ENCODE measurements at places on chromosomes 4 and X.

GRCh38 chrX:136616987-136617685 lies 30.8 kb upstream of the CD40LG start:
- no peak for DNase-seq

DNA sequence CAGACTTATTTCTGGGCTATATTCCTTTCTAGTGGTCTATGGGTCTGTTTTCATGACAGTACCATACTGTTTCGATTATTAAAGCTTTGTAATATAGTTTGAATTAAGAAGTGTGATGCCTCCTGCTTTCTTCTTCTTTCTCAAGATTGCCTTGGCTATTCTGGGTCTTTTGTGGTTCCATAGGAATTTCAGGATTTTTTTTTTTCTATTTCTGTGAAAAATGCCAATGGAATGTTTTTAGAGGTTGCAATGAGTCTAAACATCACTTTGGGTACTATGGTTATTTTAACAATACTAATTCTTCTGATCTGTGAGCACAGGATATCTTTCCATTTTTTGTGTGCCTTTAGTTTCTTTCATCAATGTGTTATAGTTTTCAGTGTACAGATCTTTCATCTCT lies 204.3 kb upstream of the HCCS start:
- DNase-seq: no peak

- no peak for DNase-seq
These were observed 52.9 kb downstream of the TMEM150C start for GRCh38 chr4:82508806-82509428.

- DNase-seq: no peak
These were observed 346.4 kb downstream of the PTTG2 start for GRCh38 chr4:38306482-38307071.

- no peak for DNase-seq
These were observed 399.9 kb downstream of the RAB28 start for GRCh38 chr4:13084210-13084609.

Data from stimulated activated effector memory CD8-positive, alpha-beta T cell treated with anti-CD3 and anti-CD28 coated beads, Interleukin-12 subunit alpha, Interleukin-12 subunit beta, amount 100 ng/mL, for 72 hours (primary cell).